Ascending aorta (tissue), 2 donors: ENCODE measurements at places on chromosomes 5 and 9.

GRCh38 chr5:64184832-64185231 is 19.2 kb downstream of the RNF180 start:
- no peak for DNase-seq

DNA sequence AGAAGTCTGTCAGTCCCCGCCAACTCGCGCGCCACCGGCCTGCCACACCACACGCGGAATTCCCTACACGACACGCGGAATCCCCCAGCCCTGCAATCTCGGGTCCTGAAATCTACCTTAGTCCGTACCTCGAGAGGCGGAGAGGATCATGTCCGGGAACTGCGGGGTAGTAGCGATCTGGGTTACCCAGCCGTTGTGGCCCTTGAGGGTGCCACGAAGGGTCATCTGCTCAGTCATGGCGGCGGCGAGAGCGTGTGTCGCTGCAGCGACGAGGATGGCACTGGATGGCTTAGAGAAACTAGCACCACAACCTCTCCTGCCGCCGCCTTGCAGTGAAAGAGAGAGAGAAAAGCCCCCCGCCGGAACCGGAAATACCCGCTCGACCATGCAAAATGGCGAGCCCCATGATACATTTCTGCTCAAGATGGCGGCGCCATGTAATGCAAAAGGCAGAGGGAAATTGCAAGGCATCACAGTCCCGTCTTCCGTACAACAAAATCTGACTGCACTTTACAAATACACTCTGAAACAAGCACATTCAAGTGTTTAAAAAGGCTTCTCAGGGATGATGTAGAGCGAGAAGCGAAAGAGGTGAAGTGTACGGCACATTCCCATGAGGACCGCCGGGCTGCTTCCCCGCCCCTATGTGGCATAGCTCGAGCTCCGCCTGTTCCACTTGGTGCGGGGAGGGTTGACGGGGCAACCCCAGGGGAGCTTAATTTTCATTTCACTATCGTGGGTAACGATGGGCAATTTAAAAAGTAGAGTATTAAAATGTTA is at the start of gene RACK1:
Gene RACK1 (minus strand): TSS at position 343 of the 780 bp plus-strand sequence. CDS start 106 bp downstream, at position 237.
- no peak for DNase-seq

DNA sequence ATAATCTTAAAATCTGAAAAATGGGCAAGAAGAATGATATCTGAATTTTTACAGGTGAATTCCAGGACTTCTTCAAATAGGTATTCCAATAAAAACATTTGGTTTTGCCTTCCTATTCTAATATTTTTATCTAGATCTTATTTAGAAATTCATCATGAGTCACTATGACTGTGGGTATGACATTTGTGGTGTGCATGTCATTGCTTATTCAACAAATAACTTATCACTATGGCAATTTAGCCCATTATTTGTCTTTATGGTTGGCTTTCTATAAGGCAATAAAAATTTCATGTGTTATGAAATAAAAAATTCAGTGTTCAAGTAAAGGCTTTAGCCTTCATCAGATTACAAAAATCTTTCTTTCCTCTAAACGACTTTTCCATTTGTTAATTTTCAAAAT is 1139.6 kb upstream of the NUDT12 start:
- no peak for DNase-seq

DNA sequence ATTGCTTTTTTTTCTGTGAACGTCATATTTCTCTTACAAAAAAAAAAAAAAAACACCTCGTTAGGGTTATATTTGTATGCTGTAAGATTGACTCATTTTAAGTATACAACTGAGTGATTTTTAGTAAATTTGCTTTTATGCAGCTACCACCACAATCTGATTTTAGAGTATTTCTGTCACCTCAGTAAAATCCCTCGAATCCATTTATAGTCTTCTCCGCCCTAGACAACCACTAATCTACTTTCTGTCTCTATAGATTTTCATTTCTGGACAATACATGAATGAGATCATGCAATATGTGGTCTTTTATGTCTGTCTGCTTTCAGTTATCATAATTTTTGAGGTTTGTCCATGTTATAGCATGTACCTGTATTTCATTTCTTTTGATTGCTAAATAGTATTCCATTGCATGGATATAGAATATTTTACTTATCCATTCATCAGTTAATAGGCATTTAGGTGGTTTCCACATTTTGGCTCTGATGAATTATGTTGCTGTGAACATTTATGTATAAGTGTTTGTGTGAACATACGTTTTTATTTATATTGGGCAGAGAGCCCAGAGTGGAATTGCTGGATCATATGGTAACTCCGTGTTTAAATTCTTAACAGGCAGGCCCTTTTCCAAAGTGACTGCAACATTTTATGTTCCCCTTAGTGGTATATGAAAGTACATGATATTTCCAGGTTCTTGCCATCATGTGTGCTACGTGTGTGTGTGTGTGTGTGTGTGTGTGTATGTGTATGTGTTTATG is 171.4 kb downstream of the SGCD start:
- DNase-seq: no peak
